ENCODE measurements at places on chromosomes 7 and 10. TPM values are rescaled to one million over a fixed set of nuclear protein-coding genes. Genes with fewer than 3 reads are reported as not detected.

Gene VPS37D
- total RNA-seq: 1.1 TPM

Gene GBF1
- total RNA-seq: 28.1 TPM

Gene HOXA7
- 6.1 TPM for total RNA-seq

DNA sequence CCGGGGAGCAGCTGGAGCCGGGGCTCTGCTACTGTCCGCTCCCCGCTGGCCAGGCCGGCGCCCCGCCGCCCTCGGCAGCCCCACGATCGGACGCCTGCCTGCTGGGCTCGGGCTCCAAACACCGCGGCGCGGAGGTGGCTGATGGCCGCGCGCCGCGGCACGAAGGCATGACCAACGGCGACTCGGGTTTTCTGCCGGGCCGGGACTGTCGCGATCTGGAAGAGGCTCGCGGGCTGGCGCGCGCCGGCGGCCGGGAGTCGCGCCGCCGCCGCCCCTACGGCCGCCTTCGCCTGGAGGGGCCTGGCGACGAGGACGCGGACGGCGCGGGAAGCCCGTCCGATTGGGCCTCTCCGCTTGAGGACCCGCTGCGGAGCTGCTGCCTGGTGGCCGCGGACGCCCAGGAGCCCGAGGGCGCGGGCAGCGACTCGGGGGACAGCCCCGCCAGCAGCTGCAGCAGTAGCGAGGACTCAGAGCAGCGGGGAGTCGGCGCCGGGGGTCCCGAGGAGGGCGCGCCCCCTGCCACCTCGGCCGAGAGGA is 570 bp downstream of the TBC1D12 start:
- no peak for DNase-seq

DNA sequence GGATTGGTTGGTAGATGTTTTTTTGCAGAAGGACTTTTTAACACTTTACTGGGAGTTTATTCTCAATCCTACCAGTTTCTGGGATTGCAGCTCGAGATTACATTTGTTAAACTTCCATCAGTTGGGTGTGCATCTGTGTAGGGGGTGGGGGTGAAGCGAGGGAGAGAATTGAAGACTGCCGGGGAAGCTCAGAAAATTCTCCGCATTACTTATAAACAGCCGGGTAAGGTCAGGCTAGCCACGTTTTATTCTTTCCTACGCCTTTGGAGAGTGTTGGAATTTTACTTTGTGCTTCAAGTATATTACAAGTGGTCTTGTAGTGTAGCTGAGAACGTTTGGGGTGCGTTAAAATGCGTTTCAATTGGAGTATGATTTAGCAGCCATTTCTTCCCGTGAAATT is 1.1 kb downstream of the PALS2 start:
- DNase-seq: no peak

DNA sequence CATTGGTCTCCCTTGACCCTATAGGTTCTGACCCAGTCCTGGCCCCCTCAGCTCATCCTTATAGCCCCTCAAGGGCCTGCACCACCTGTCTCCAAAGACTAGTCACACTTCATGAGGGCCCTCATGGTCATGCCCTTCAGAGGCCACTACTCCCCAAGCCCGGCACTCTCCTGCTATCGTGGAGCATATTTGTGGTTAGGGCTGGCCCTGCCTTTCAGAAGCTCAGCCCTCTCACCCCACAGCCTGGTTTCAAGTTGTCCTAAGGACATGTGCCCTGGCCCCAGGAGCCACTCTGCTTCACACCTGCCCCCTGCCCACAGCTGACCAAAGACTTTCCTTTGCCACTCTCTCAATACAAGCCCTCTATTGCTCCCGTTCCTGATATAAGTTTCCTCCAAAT is 60.3 kb upstream of the LBX1 start:
- no peak for DNase-seq

DNA sequence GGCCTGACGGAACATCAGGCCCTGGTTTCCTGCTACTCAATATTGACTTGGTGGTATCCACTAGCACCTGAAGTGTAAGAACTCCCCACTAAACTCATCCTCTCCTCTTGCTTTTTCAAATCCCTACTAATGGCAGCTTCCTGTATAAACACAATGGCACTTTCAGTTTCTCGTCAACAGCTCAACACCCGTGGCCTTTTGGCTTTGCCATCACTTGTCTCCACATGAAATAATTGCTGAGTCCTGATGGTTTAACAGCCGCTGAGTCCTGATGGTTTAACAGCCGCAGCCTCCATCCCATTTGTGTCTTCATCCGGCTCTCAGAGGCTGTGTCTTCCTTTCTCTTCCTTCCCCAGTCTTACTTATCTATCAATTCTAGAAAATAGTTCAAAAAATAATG is 261.4 kb upstream of the PITRM1 start:
- no peak for DNase-seq

- no peak for DNase-seq
Measured at GRCh38 chr10:109411917-109412316, 511.4 kb downstream of the XPNPEP1 start.

DNA sequence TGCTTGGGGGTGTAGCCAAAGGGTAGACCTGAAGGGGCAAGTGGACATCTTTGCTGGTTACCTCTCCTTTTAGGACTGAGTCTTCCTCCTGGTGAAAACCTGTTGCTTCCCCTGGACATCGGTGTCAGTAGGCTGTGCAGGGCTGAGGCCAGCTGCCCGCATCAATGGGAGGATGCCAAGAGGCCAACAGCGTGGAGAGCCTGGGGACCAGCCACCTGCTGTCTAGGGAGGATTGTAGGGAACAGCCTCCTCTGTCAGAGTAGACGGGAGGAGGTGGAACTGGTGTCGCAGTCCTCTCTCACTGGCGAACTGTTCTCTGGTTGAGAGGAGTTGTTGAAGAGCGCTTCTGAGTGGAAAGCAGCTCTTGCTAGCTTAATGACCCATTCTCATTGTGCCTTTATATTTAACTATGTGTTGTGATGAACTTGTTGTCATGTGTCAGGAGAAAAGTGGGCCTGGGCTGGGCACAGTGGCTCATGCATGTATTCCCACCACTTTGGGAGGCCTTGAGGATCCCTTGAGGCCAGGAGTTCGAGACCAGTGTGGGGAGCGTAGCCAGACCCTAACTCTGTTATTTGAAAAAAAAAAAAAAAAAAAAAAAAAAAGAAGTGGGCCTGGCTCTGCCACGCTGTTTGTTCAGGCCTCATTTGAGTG is 1.8 kb downstream of the SUFU start:
- DNase-seq: no peak

DNA sequence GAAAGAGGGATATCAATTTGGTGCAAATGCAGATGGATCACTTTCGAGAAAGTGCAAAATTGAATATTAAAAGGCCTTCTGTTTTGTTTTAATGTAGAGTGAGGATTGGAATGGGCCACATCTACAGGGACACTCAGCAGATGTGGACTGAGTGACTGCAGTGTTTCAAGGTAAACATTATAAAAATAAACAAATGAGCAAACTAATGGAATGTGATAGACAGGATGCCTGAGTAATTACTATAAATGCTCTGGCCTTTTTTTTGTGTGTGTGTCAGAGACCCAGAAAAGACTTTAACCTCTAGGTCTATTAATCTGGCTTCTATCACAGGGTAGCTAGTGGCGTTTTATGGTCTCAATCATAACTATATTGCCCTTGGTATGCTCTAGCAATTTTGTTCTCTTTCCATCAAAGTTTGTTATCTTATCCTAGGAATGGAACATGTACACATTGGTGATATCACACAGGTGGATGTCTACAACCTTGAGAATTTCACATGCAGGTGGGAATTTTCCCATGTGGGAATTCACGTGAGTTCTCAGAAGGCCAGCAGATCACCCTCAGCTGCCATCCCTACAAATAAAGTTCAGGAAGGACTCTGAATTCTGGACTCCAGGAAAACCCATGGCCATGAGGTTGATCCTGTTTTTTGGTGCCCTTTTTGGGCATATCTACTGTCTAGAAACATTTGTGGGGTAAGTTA is at the start of gene CPA2:
Gene CPA2, plus strand, starts transcription at position 606 of the 703 bp plus-strand sequence. Its CDS starts 19 bp downstream, at position 625.
- DNase-seq: no peak

DNA sequence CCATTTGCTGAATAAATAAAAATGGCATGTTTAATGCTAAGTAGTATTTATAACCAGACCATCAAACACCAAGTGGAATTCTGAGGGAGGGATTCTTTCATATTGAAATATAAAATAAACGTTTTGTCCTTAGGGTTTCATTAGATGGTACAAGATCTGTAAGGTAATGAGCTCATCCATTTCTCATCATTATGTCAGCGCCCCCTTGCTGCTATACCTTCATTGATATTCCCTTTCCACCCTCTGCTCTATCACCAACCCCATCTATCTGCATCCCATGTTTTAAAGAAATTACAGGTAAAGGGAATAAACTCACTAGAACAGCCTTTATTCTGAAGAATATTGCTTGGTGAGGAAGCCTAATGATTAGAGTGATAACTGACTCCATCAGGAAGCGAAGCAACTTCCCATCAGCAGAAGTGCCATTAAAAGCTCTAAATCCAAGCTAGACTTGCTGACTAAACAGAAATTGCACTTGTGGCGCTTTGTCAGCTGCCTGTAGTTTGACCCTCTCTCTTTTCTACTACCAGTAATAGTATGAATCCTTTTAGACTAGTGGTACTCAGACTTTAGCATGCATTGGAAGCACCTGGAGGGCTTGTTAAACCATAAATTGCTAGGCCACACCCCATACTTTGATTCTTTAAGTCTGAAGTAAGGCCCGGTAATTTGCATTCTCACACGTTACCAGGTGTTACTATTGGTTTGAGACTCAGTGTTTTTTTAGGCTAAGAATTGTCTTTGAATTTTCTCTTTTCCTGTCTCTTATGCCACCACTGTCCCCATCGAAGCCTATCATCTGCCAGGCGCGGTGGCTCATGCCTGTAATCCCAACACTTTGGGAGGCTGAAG is 27.5 kb downstream of the ADD3 start:
- no peak for DNase-seq

GRCh38 chr10:59648711-59649201 is 60.9 kb downstream of the SLC16A9 start:
- DNase-seq: no peak

- no peak for DNase-seq
Measured at GRCh38 chr10:86734207-86734988, 22.0 kb upstream of the BMPR1A start.

- DNase-seq: no peak
Measured at GRCh38 chr7:12137283-12137682, 73.8 kb upstream of the TMEM106B start.

GRCh38 chr10:128537834-128538330 is 411.7 kb upstream of the MKI67 start:
- no peak for DNase-seq

- no peak for DNase-seq
Measured at GRCh38 chr10:3339531-3339950, 167.0 kb upstream of the PITRM1 start.

DNA sequence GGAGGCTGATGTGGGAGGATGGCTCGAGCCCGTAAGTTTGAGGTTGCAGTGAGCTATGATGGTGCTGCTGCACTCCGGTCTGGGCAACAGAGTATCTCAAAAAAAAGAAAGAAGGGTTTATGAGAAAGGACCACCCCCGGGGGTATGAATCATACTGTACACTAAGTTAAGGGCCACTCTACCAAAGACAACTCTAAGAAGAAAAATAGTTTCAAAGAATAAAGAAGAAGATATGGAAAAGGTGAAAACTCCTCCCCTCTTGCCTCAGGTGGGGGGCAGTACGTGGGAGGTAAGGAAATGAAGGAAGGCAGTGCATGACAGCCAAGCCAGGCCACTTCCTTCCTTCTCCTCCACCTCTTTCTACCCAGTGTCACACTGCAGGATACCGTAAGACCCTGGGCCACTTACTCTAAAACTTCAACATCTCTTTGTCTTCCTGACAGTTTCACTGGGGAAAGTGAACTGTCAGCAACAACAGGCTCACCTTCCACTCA is 61.3 kb downstream of the PIP4K2A start:
- DNase-seq: no peak

Measured in omental fat pad (tissue), 4 donors.